ENCODE measurements at places on chromosomes 2 and 18.

DNA sequence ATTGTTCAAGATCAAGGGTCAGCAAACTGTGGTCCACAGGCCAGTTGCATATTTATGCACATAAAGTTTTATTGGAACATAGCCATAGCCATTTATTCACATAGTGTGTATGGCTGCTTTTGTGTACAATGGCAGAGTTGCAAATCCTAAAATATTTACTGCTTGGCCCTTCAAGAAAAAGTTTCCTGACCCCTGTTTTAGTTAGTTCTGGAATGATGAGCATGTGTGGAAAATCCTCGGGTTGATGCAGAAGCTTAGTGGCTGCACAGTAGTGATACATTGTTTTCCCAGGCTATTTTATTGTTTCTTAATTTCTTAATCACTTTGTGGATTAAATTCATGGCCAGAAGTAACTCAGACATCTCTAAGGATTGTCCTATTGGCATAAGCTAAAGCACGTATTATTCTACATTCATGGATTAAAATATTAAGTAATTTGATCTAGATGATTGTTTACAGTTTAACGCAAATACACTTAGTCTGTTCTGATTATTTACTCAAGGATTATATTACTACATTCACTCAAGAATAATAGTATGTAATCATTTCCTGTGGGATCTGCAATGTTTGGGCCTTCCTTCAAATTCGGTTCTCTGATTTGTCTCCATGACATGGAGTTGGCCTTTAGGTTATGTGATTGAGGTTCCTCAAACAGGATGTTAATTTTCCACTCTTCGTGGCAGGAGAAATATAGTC lies 165.5 kb downstream of the TMEM247 start:
- no peak for DNase-seq

DNA sequence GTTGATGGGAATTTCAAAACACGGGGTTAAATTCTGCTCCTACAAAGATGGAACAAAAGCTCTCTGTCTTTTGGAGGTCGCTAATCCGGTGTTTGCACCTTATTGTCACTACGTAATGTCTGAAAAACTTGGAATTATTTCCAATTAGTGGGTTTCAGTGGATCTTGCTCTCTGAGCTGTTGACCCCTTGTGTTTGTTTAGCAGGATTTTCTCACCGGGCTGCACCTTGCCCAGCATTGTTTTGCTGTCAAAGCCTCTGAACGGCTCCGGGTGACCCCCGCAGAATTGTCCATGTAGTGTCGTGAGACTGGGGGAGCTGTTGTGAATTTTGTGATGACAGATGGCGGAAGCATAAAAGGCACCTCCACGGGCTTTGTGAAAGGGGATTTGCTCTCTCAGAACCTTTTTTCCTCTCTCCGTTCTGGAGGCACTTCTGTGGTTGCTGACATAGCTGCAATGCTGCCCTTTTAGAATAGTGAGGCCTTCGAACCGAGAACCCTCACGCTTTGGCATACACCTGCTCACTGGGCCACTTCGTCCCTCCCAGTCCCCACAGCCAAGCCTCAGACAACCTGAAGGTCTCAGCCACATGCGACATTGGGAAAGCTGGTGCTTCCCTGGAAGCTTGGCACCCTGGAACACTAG lies 129.4 kb downstream of the ACOXL start:
- DNase-seq: no peak

DNA sequence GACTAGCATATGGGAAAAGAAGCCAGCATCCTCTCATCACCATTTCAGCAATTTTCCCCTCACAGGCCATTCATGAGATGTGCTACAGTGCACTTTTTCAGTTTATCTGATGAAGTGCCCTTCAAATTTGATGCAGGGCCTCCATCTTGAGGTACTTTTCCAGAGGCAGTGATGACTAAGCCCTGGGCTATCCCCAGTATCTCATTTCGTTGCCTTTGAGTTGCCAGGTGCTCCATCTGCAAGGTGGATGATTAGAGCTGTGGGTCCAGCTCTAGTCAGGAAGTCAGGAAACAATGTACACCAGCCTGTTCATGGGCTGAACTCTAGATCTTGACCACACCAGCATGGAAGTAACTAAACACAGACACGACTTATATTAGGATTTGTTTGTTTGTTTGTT lies 425.2 kb downstream of the METTL4 start:
- no peak for DNase-seq

DNA sequence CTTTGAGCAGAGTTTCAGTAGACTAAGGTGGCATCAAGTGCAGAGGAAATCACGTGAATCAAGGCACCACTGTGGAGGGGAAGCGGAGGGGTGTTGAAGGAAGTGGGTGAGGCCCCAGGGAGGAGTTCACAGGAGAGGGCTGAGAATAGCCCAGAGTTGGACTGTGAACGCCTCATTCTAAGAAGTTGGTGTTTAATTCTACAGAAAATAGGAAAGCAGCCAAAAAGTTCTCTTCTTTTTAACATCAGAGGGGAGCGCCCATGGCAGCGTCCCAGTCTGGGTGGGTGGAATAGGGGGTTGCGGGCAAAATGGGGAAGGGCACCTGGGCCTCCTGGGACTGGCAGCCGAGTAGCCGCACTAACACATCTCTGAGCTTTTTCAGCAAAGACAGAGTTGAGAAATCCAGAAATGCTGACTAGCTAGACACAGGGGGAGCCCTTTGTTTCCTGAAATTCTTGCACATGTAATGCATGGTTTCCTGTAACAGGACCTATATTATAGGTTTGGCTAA lies 97.0 kb downstream of the NEB start:
- DNase-seq: peak; percentile 37

DNA sequence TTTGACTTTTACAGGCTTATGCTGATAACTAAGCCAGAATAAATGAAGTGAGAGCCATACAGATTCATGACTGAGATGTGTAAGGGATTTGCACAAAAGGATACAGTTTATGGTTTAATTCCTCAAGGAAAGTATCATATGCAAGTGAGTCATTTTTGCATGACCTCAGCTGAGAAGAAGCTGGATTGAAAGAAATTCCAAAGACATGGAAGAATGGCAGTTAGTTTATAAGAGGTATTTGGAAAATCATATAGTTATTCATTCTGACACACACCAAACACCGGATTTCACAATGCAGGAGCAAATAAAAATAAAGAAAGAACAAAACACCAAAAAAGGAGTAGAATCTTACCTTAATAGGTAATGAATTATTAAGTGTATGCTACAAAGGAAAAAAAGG lies 83.2 kb upstream of the RND3 start:
- no peak for DNase-seq

GRCh38 chr2:8514796-8515758 lies 166.8 kb upstream of the ID2 start:
- DNase-seq: peak; percentile 19

DNA sequence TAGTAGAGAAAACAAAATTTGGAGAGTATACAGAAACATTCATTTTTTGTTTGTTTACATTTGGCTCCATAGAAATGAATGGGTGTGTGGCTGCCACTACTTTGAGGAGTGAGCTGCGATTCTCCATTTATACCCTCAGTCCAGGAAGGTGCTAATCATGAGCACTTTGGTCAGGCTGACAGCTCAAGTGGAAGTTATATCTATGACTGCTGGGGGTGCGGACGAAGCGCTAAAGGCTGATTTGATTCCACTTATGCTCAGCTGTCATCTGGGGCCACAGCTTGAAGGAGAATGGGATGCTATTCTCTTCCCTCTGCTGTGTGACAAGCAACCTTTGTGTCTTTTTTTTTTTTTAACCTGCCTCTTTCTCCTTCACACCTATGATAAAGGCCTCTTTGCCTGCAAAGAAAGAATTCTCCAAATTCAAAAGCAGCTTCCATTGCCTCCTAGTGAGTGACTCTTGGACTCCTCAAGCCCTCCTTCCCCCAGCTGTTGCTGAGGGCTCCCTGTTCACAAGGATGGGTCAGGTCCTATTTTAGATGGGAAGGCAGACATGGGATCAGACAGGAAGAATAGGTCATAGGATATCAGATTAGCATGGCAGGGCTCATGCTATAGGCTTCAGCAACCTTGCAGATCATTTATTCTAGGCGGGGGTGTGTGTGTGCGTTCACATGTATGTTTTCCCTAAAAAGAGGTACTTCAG lies 201.6 kb downstream of the SETBP1 start:
- DNase-seq: no peak

DNA sequence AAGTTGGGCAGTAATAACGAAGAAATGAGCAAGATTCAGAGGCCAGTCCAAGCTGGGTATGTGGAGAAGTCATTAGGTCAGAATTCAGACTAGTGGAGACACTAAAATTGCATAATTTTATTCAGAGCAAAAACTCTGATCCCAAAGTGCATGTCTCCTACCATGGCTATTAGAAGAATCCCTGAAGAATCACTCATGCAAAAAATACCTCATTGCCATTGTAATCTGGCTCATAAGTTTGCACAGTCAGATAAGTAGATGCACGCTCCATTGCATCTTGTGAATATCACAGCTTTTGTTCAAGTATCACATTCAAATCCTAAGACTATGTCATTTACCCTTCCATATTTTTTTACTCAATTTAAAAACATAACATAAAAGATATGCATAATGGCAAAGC lies 692.2 kb upstream of the KLHL29 start:
- no peak for DNase-seq

- no peak for DNase-seq
Measured at GRCh38 chr2:187358531-187358930, 89.5 kb downstream of the CALCRL start.

DNA sequence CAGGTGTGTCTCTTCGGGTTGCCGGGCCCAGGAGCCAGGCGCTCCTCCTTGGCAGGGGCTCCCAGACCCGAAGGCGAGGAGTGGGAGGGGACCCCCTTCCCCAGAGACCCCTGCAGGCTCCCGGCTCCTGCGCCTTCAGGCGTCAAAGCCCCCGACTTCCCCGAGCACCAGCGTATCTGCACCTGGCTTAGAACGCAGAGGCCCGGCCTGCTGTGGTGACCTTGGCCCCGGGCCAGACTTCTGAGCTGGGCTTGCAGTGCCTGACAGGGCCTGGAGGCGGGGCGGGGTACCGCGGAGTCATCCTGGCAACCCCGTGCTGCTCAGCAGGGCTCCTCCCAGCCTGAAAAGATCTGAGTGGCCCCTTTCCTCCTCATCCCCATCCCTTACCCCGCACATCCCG lies 27.0 kb downstream of the SKA1 start:
- no peak for DNase-seq

- no peak for DNase-seq
Measured at GRCh38 chr2:46290078-46290477, 7.1 kb upstream of the EPAS1 start.

DNA sequence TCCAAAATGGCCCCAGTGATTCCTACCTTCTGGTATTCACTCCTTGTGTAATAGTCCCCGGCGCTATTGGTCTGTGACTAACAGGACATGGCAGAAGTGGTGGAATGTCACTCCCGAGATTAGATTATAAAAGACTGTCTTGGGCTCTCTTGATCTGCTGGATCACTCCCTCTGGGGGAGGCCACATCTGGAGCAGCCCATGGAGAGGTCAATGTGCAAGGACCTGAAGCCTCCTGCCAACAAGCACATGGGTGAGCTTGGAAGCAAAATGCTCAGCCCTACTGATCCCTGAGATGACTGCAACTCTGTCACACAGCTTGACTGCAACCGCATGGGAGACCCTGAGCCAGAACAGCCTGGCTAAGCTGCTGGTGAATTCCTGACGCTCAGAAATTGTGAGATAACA lies 94.3 kb upstream of the GLI2 start:
- no peak for DNase-seq

- DNase-seq: no peak
Measured at GRCh38 chr2:78982638-78983330, 42.7 kb upstream of the REG3G start.

DNA sequence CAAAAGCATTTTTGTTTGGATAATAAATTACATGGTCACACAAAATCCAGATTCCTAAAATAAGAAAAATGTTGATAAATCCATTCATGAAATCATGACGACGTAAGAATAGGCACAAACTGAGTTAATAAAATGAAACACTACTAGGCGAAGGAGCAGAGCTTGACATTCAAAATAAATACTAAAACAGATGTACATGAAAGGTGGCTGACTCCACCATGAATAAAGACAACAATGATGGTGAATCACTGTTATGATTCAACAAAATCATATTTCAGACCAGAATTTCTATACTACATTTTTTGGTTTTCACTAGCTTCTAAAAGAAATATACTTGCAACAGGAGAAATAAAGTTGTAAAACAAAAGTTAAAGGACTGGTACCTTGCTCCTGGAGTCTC lies 122.0 kb upstream of the RNU4ATAC start:
- no peak for DNase-seq

DNA sequence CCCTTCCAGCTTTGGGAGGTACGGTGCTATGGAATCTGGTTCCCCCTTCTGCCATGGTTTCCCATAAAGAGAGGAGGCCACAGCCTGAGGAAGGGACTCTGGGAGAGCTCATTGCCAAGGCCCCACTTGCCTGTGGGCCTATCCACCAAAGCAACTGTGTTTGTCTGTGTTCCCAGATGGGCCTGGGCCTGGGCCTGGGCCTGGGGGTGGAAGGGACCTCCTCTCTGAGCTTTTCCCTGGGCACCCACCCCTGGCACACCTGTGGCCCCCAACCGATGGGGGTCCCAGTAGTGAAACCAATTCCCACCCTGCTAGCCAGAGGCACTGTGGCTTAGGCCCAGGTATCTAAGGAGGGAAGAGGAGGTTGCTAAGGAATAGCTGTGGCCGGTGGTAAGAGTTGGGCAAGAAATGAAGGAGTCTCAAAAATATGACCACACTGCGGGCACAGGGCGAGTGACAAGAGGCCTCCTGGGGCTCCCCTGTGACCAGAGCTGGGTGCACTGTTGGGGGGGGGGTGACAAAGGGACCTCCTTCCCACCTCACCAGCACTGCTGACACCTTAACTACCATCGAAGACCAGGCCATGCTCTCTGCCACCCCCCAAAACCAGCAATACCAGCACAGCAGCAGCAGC lies 4.9 kb upstream of the DUSP2 start:
- DNase-seq: no peak

GRCh38 chr2:85712849-85713612 lies 18.9 kb downstream of the GNLY start:
- DNase-seq: no peak

GRCh38 chr2:84646514-84646913 lies 130.2 kb downstream of the DNAH6 start:
- DNase-seq: no peak

DNA sequence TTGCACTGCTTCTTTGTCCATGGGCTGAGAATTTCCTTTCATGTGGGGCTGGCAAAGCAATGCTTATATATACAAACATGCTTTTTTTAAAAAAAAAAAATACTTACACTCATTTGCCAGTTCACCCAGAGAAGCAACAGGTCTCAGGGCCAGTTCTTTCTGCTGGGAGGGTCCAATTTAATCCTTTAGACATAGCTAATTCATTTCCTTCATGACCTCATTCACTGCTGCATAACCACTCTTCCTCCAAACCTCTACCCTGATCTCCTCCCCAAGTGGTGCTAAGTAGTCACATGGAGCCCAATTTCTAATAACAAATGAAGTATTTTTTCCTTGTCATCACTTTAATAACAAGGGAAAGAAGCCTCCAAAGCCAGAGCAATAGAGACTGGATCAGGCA lies 17.1 kb upstream of the TMEM178A start:
- no peak for DNase-seq

Data from activated CD4-positive, alpha-beta T cell treated with anti-CD3 and anti-CD28 coated beads for 1 hour (primary cell).